ENCODE measurements at places on chromosomes 7 and 10.

- no peak for DNase-seq
Observed at GRCh38 chr7:129864042-129864441, 88.7 kb downstream of the UBE2H start.

- DNase-seq: no peak
Observed at GRCh38 chr10:88490231-88490980, 92.7 kb downstream of the RNLS start.

DNA sequence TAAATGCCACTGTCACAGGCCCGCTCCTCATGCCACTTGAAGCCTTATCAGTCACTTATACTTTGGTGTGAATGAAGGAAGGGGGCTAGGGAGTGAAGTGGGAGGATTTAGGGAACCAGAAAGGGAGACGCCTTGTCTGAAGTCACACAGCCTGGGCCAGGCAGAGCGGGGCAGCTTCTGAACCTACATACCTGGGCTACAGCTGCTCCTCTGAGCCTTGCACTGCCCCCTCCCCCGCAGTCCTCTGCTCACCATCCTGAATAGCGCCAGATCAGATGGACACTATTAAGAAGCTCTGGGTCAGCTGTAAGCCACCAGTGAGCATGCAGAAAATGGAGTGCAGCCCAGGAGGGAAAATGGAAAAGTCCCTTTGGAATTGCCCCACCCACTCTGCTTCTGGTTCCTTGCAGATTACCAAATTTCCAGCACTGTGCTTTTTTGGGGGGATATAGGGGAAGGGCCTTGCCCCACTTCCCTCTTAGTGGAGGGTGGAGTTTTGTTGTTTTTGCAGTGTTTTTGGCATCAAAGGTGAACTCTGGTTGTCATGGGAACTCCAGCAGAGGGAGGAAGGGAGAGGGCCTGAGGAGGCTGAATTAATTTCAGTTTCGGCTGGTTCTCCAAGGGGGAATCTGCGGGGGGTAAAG is 35.0 kb upstream of the ADCYAP1R1 start:
- no peak for DNase-seq

DNA sequence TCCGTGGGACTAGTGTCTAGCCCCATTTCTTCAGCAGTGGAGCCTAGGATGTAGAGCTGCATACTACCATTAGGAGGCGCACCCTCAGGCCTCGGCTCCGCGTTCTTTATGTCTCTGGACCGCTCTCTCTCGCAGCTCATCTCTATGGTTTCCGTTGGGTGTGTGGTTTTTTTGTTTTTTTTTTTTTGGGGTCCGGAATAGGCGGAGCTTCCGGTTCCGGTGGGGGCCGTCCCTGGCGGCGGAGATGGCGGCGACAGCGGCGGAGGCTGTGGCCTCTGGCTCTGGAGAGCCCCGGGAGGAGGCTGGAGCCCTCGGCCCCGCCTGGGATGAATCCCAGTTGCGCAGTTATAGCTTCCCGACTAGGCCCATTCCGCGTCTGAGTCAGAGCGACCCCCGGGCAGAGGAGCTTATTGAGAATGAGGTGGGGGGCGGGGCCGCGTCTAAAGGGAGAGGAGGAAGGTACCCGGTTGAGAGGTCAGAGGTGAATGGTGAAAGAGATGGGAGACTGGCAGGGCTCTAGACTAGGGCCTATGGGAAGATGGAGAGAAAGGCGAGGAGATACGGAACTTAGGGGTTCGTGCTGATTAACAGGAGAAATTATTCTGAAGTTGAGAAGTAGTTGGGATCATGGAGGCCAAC is at the start of gene HIF1AN:
HIF1AN (plus strand) TSS at position 229 of the 639 bp plus-strand sequence; CDS start at position 245, 16 bp downstream.
- peak; percentile 95 for DNase-seq

GRCh38 chr10:659688-660141 is 29.8 kb downstream of the DIP2C start:
- no peak for DNase-seq

- no peak for DNase-seq
Observed at GRCh38 chr10:76453332-76453731, 1021.9 kb downstream of the LRMDA start.

DNA sequence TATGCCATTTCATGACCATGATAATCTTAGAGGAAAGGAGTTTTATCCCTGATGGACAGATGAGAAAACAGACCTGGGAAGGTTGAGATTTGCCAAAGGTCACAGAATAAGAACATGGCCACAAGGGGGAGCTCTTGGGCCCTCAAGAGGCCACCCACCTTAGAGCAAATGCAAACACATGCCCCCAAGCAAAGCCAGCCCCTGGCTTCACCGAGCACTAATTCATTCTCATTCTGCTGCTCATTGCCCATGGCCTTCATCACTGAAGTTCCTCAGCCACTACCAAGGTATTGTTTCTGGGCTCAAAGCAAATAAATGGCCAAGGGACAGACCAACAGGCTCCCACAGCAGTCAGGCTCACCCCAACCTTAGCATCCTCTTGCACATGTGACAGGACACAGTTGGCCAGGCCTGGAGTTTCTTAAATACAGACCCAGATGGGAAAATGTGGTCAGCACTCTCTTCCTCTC is 44.2 kb downstream of the PDLIM1 start:
- peak; percentile 46 for DNase-seq

GRCh38 chr10:76681153-76681552 is 956.5 kb downstream of the KCNMA1 start:
- no peak for DNase-seq

GRCh38 chr10:95266674-95267095 is 24.1 kb downstream of the PDLIM1 start:
- DNase-seq: no peak

DNA sequence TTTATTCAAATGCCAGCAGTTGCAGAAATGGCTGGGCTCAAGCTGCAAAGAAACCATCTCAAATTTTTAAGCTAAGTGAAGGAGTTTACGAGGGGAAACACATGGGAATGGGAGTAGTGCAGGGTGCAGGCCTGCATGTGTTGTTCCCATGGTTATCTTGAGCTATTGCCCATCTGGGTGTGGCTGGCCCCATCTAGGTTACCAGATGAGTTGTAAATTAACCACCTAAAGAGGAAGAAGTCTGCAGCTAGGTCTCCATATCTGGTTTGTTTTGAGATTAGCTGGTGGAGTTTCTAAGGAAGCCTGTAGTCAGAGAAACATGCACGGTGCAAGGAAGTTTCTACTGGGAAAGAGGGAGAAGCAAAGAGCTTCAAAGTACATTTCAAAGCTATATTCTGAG is 23.3 kb upstream of the STEAP2 start:
- DNase-seq: no peak

GRCh38 chr10:51861731-51862130 is 162.3 kb upstream of the CSTF2T start:
- no peak for DNase-seq

GRCh38 chr7:18590744-18591340 is 95.3 kb downstream of the HDAC9 start:
- DNase-seq: peak; percentile 41

GRCh38 chr10:22259280-22259679 is 41.5 kb upstream of the EBLN1 start:
- no peak for DNase-seq

- no peak for DNase-seq
Observed at GRCh38 chr7:90972906-90973550, 291.2 kb upstream of the FZD1 start.

GRCh38 chr10:132439025-132439388 is 42.0 kb downstream of the PWWP2B start:
- DNase-seq: no peak

DNA sequence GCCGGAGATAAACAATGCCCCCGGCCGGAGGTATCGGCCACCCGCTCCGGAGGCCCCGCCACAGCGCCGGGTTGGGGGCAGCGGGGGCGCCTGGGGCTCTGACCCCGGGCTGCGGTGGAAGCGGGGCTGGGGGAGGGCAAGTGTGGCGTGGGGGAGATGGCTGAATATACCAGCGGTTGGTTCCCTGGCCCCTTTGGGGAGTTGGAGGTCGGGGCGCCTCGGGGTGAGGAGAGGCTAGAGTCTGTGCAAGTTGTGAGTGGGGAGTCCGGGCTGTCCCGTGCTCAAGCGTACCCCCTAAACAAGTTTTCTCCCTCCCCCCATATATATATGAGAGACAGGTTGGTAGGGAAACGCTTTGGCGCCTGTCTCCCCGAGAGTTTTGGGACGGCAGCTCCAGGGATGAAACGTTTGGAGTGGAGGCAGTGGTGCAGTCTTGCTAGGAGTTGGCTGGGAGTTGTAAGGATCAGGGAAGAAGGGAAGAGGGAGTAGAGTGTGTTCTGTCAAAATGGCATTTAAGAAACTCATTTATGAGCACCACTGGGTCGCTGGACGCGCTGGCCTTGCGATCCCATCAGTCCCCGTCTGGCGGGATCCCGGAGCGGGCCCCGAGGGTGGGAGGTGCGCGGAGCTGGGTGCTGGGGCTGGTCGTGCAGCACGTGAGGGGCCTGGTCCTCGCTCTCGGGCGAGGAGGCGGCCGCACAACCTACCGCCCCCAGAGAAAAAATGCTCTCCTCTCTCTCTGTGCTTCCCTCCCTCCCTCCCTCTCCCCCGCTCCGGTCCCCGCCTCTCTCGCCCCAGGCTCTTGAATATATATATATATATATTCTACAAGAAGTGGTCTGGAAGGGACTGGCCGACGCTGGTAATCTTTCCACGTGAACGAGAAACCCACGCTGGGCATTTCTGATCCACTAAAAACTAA is 1.1 kb downstream of the TET1 start:
- no peak for DNase-seq

DNA sequence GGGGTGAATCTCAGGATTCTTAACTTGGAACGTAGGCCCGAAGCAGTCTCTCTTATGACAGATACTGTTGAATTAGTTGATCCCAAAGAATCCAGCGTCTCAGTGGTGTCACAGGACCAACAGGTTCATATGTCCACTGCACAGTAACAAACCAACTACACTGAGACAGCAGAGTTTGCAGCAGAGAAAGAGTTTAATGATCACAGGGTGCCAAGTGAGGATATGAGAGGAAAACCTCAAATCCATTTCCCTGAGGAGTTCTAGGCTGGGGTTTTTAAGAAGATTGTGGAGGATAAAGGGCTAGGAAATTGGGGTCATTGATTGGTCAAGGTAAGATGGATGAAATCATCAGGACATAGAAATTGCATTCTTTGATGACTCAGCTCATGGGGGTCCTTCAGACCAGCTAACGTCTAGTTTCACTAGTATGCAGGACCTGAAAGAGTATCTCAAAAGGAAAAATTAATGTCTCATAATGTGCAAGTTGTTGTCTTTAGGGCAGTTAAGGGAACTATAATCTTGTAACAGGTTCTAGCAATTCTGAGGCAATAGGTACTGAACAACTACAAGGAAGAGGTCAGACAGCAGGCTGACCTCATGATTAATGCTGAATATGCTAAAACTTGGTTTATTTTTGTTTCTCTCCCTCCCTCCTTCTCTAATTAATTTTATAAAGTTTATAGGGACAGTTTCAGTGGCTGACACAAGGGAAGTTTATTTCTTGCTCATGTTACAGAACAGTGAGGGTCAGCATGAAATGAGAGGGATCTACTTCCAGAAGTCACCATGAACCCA is 310.9 kb upstream of the NEBL start:
- no peak for DNase-seq

GRCh38 chr7:104106108-104106905 is 101.5 kb downstream of the ORC5 start:
- DNase-seq: peak; percentile 34

DNA sequence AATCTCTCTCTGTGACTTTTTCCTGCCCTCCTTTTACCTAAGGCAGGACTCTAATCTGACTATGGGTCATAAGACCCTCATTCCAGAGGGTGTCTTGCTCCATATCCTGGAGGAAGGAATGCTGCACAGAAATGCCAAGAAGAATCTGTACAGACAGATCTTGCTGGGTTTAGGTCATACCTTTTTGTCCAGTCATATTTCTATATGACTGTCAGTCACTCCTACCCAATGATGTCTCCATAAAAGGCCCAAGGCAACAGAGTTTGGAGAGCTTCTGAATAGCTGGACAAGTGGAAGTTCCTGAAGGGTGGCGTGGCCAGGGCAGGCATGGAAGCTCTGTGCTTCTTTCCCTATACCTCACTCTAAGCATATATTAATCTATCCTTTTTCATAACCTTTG is 47.5 kb downstream of the FEZF1 start:
- DNase-seq: no peak

DNA sequence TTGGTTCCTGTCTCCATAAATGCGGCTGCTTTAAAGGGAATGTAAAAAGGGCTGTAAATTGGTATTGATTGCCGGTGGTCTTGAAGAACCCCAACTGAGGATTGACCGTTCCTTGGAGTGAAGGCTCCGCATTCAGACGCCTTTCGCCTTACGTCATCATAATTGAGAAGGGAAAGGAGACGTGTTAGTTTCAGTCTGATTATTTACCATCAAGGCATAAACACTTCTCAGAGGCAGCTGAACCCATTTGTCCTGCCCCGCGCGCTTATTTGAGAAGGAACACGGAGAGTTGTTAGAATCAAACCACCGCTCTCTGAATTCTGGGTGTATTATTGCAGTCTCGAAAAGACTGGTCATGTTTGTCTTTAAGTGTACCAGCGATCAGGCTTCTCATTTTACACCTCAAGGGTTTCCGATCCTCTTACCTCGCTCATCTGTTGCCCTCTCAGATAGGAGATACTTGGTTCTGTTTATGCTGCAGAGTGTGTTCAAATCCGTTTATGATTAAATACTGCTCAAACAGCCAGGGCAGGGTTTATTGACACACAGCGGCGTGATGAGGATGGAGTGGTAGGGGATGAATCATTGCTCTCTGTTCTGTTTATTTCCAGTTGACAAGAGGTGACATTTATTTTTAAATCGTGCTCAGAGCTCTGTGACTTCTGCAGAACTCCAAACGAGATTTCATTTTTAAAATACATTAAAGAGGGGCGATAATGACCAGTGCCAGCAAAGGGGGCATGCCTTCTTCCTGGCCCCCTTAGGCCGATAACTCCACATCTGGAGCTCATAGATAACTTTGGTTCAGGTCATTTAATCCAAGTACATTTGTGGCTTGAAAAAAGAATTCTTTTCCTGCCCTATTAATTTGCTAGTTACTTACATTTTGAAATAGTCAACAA is 30.4 kb downstream of the FOXK1 start:
- no peak for DNase-seq

GRCh38 chr10:73876971-73877370 is 2.6 kb upstream of the CAMK2G start:
- no peak for DNase-seq

DNA sequence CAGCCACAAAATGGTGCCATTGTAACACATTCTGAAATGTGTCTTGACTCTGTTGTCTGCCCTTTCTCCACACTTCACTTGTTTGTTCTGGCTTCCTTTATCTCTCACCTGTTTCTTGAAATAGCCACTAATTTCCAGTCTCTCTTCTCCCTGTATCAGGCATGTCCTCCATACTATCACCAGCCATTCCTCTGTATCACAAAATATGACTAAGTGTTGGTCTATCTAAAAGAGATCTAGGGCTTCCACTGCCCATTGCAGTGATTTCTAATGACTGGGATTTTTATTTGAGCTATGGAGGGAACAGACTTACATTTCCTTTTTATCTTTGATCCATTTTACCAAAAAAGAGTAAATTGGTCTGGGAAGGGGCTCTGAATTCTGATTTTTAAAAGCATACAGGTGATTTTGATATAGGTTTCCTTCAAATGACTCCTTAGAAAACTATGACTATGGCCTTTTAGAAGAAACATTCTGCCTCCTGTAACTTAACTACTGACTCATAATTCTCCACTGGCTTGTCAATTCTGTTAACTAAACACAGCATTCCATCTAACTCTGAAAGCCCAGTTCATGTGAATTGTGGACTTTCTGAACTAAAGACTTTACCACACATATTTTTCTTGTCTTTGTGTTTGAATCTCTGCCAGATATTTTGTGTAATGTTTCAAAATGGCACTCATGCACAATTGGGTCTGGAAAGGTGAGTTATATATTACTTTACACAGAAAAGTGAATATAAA is 1121.4 kb downstream of the XPNPEP1 start:
- no peak for DNase-seq
